ENCODE measurements at places on chromosomes 4 and X.

- DNase-seq = no peak
Observed at GRCh38 chrX:56762707-56763555, 33.9 kb downstream of the NBDY start.

DNA sequence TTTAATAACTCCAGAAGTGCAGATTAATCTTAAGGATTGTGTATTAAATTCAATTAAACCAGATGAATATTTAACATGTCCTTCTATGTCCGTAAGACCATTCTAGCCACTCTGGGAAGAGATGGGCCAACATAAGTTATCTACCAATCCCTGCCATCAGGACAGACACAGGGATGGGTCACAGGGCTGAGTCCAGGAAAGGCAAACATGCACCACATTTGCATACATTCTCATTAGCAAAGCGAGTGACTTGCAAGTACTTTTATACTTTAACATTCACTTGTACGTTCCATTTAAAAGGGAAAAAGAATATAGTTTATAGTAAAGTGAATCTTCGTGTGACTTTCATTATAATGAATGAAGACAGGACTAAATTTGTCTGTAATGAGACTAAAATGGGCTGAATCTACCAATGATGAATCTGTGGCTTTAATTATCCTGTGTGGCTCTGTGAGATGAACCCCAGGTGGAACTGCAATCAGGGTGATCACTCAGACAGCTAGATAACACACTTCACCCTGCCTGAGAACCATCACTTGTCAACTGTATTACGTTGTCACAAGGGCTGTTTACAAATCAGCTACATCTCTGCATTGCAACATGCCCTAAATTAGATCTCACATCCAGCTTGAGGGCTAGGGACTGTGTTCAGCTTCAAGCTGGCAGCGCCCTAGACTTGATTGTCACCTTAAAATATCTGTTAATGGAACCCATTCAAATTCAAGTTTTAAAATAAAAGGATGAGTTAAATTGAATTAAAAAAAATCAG, 77.2 kb downstream of the SH3KBP1 start:
- DNase-seq = peak; percentile 22

GRCh38 chrX:136214551-136214950, 36.6 kb downstream of the MAP7D3 start:
- no peak for DNase-seq

DNA sequence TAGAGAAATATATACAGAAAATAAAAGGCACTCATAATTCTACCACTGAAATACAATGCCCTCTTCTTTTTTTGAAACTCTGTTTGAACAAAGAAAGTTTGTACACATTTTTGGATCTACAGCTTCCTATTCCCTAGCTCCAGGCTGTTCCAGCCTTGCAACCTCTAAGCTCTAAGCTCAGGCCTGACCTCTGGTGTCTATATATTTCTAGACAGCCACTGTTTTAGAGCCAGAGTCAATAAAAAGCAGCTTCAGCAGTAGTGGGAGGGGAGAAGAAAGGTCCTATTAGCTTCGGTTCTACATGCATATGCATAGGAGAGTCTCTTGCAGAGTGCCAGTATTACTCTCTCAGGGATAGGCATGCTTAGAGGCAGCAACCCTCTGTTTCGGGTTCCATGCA, 39.7 kb downstream of the CLDN2 start:
- DNase-seq = peak; percentile 14

DNA sequence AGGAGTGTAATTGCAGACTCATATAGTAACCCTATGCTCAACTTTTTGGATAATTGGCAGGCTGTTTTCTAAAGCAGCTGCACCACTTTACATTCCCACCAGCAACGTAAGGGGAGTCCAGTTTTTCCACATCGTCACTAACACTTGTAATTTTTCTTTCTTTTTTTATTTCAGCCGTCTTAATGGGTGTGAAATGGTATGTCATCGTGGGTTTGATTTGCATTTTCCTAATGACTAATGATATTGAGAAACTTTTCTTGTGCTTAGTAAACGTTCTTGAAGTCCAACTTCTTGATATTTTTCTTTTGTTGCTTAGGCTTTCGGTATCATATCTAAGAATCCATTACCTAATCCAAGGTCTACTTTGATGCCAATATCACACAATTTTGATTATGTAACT, 95.3 kb upstream of the IL1RAPL1 start:
- DNase-seq = no peak

DNA sequence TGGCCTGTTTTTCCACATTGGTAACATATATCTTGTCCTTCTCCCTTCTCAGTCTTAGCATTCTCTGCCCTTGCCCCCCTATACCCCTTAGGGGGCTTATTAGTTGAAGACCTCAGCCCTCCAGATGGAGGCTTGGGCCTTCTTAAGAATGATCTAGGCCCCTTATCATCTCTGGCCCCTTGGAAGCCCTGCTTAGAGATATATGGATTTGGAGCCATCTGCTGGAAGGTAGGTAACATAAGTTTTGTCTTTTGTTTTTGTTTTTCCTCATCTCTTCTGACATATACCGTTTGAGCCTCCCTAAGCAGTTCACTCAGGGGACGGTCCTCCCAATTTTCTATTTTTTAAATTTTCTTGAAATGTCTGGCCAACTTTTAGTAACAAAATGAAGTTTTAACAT, 48.3 kb upstream of the NAP1L2 start:
- DNase-seq = peak; percentile 22

- DNase-seq = no peak
Observed at GRCh38 chr4:124065936-124066335, 646.6 kb downstream of the ANKRD50 start.

DNA sequence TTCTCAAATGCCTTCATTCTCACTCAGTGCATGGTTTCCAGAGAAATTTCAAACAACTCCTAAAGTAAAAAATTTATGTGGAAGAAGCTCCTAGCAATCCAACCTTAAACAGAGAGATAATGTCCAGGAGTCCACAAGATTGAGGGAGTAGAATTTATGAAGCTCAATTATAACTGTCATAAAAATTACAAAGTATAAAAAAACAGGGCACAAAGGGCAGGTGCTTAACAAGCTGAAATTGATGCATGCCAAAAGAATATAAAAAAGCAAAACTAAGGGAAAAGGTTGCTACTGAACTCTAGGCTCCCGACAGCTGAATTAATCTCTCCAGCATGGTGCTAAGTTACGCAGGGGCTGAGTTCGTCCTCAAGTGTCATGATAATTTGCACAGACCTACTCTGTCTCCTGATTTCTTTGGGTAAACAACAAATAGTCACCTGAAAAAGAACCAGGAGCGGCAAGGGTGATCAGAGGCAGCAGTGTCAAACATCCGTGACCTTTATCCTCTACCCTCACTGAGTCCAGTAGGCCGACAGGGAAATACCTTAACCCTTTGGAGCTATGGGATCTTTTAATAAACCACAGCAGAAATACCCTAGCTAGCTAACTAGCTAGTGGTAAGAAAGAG, 47.2 kb upstream of the RELL1 start:
- no peak for DNase-seq

DNA sequence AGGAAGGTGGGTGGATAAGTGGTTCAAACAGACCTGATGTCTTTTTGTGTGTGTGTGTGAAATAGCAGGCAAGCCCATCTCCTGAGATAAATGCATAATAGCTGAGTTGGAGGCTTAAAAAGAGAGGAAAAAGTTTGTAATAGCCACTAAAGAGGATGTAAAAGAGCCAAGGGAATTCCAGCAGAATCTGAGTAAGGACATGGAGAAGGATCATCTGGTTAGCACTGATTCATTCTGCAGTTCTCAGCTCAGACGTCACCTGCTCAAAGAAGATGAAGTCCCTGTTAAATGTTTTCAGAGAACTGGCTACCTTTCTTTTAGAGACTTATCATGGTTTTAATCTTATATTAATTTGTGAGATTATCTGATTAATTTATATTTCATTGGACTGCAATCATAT, 21.0 kb upstream of the IL13RA2 start:
- DNase-seq = no peak

DNA sequence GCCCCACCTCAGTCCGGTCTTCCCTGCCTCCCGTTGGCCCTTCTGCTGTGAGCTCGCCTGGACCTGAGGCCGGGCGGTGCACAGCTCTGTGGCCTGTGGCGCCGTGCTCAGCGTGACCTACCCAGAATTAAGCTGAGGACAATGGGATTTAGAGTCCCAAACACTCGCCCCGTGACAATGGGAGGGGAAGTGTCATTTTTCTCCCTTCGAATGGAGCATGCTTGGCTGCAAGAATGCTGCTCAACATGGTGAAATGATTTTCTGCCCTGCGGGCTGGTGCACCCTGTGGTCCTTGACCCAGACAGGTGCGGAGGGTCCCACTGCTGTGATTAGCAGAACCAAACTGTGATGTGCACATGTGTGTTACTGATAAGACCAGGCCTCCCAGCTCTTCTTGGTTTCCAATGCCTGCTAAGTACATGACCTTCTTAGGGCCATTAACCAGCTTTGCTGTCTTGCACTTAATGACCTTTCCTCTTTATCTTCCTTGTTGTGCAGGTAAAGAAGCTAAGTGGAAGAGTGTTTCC, 772 bp downstream of the EOLA1 start:
- no peak for DNase-seq

DNA sequence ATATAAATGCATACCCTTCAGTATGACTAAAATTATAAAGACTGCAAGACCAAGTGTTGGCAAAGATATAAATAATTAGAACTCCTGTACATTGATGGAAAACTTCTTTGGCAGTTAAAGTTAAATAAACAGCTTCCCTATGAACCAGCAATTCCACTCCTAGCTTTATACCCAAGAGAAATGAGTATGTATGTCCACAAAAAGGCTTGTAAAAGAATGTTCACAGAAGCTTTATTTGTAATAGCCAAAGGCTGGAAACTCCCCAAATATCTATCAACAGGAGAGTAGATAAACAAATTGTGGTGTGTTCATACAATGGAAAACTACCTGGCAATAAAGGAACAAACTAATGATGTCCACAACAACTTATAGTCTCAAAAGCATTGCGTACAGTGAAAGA, 184.8 kb downstream of the AMELX start:
- DNase-seq = no peak

GRCh38 chr4:165707128-165707527, 165.9 kb upstream of the TLL1 start:
- no peak for DNase-seq

DNA sequence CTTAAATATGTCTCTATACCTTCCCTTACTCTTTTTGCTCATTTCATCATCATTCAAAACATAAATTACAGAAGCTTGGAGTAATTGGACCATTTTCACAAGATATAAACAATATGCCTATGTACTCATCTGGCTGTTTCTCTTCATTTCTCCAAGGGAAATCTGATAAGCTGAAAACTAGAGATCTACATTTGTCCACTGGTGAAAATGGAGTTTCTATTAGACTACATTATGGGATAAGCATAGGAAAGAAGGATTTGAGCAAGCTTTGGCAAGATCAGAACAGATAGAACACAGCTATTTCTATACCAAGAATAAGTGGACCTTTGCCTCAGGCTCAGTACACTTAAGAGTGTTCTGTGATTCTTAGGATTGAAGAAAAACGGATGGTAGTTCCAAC, 404.4 kb downstream of the GASK1B start:
- DNase-seq = no peak

DNA sequence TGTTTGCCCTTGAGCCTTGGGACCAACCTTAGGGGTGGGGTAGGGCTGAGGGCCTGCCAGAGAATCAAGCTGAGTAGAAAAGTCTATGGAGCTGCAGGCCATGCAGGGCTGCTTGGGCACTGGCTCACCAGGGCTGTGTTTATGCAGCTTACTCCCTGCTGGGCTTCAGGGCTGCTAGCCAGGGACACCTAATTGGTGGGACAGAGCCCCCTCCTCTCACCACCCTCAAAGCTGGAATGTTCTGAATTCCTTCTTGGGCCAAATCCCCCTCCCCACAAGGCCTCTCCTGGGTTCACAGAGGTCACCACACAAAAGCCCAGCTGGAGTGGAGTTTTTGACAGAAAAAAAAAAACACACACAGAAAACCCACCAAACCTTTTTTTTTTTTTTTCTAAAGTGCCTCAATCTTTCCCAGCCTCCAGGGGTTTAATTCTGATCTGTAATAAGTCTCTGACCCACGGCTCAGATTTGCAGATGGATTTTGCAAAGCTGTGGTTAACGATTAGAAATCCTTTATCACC, at the start of gene CLDN2:
Gene CLDN2 (plus strand): TSS at position 471 of the 521 bp plus-strand sequence. CDS start 7,827 bp downstream, outside the sequence.
- no peak for DNase-seq

- no peak for DNase-seq
Observed at GRCh38 chrX:140355922-140356321, 148.9 kb downstream of the SOX3 start.

DNA sequence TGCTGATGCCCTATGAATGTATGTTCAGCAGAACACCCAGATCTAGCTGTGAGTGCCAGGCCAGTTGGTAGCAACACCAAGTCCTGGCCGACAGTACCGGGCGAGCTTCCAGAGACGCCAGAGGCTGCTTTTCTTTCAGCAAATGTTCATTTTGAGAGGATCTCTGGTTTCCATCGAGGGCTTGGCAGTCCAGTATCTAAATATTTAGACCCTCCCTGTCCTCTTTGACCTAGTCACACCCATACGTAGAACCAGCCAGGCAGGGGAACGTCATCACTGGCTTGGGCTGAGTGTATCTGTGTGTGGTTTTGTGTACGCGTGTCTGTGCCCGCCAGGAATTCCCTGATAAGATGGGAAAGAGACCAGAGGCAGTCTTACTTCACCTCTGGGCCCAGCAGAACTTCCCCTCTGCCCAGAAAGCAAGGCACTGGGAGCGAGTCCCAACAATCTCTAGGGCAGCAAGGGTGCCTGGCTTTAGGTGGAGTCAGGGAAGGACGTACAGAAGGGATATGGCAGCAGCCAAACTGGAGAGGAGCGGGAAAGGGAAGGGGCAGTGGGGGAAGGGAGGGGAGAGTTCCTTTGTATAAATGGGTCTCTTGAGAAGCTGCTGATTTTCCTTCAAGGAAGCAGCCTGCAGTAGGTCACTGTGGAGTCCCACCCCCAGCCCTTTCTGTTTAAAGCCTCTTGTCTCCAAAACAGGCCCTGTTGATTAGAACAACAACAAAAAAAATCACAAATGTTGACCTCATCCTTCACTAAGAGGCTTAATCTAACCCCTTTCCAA, 15.0 kb upstream of the ELF4 start:
- no peak for DNase-seq

DNA sequence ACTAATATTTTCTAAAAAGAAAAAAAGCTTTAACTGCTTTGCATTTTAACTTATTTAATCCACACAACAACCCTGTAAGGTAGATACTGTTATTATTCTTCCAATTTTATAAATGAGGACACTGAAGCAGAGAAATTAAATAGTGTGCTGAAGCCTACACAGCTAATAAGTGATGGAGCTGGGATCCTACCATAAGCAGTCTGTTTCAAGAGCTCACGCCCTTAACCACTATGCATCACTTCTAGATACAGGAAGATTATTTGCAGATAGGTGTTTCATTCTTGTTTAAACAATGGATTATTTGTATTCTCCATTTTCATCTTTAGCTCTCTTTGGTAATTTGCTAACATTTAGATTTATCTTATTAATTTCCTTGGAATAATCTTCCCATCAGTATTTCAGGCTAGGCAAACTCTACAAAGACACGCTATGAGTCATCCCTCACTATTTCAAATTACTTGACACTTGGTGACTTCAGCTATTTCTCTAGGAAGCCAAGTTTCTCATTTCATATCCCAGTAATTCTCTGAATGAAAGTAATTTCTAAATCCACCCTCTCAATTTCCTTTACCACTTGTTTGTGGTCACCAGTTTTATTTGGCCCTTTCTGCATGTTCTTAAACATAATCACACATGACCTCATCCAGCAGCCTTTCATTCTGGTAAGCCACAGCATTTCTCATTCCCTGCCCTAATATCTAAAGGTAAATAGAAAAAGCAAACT, 67.3 kb downstream of the ASB9 start:
- DNase-seq = no peak
